ENCODE measurements at places on chromosomes 6 and 20.

DNA sequence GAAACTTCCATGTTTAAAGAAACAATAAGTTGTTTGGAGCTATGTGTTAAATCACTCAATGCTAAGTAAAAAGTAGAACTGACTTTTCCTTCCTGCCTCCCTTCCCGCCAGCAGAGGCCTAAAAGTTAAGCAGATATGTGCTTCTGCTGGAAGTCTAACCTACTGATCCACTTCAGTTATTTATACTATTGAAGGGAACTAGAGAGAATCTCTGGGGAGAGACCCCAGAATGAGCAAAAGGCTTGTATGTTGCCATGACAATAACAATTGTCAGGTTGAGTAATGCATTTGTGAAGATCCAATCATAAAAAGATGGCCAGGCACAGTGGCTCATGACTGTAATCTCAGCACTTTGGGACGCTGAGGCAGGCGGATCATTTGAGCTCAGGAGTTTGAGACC, 24.7 kb downstream of the MGME1 start:
- no peak for DNase-seq

DNA sequence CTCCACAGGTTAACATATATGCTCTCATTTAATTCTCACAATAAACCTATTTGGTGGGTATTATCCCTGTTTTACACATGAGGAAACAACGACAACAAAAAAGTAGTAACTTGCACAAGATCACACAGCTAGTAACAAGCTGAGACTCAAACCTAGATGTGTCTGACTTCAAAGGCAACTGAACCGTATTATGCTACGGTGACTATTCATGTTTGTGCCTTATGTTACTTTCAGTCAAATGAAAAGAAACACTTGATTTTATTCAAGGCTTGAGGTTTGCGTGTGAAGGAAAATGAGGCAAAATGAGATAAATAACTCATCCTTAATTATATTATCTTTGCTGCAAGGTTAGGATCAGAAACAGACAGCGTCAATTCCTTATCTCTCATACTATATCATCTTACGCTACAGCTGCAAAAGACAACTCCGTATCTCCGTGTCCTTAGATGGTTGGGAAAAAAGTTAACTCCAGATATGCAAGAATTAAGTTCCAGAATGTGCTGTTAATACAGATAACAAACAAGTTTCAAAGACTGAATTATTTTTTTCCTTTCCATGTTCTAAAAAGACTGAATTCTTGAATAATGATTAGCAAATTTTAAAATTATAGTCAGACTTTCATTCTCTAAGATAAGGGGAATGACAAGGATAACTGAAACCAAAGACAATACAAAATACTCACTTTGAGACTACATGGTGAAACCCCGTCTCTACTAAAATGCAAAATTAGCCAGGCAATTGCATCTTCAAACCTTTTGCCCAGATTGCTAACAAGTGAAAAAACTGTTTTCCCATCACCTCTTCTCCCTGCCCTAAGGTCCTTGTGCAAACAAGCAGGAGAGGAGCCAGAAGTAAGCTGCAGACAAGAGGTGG, 27.8 kb downstream of the STAU1 start:
- DNase-seq = no peak

- DNase-seq = no peak
These were observed 79.1 kb downstream of the RIMS1 start for GRCh38 chr6:71965404-71965803.

GRCh38 chr6:115838763-115839401, 221.8 kb downstream of the FRK start:
- no peak for DNase-seq

DNA sequence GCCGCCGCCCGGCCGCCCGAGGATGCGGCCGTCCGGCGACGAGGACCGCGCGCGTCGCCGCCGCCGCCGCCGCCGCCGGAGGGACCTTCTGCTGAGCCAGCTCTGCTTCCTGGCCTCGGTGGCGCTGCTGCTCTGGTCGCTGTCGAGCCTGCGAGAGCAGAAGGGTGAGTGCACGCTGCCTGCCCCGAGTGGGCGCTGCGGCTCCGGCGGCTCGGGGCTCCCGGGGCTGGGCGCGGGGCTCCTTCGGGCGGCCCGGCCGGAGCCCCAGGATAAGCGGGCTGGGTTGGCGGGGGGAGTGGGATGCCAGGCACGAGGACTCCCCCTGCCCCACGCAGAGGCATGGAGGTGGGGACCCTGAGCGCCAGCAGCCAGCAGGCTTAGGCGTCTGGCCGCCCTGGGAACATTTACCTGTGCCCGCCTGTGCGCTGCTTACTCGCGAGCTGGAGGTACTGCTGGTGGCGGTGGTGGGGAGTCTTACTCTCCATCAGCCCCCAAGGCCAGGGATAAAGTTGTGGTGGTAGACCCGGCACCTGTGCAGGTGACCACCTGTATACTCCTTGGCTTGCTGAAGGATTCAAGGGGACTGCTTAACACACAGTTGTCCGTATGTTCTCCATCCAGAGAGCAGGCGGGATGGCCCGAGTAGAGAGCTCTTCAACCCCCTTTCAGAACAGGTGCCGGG, 520 bp downstream of the SLC24A3 start:
- no peak for DNase-seq

- DNase-seq = peak; percentile 51
These were observed 64.7 kb downstream of the KCNS1 start for GRCh38 chr20:45036044-45036755.

Measured in activated CD4-positive, alpha-beta T cell treated with anti-CD3 and anti-CD28 coated beads, Interleukin-2, amount 50 U/mL, for 4 hours (primary cell).